ENCODE measurements at places on chromosomes 11 and 22. TPM values are rescaled to one million over a fixed set of nuclear protein-coding genes. Genes with fewer than 3 reads are reported as not detected.

DNA sequence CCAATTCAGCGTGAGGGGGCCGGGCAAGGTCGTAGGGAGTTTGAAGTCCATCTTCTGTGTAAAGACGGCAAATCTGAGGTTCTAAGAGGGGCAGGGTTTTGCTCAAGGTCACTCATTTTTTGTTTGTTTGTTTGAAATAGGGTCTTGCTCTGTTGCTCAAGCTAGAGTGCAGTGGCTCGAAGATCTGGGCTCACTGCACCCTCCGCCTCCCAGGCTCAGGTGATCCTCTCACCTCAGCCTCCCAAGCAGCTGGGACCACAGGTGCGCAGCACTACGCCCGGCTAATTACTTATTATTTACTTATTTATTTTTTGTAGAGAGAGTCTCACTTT lies 355 bp upstream of the AP1B1 start:
- H3K27me3 ChIP-seq, result no peaks in the 10 kb centered on the region
- H3K4me3 ChIP-seq, result peak overlapping the region; percentile 79
- peak overlapping the region; percentile 90 for H3K27ac ChIP-seq
- no peaks in the 10 kb centered on the region for H3K36me3 ChIP-seq
- H3K4me1 ChIP-seq, result peaks cover 53% of the 10 kb centered on the region

ACER3 gene
- 3.7 TPM for polyA plus RNA-seq

DNA sequence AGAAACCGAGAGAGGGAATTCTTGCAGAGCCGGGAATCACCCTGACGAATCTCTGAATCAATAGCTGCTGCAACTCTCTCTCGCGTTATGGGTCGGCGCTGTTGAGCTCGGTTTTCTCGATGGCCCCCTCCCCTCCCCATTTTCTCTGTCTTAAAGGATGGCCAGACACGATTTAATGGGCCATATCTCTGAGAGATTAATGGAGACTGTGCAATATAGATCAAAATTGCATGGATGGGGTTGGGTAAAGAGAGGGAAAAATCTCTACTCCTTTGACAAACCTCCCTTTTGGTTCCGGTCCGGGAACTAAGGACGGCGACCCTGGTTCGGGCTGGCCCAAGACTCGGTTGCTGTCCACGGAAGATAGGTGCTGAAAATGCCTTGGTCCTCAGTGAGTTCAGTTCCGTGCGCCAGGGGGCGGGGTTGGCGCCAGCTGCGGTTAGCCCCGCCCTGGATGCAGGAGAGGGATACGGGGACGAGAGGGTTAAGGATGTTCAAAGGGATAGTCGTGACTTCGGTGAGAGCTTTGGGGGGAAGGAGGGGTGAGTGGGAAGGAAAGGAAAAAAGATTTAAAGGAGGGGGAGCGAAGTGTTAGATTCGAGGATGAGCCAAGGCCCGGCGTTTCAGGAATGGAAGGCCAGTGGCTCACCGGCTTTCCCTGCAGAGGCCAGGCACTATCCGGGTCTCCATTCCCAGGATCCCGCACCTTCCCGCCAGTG lies 103.6 kb upstream of the HSD17B12 start:
- no peaks in the 10 kb centered on the region for H3K36me3 ChIP-seq
- no peak for DNase-seq
- no peak overlapping the region for H3K27ac ChIP-seq
- peaks cover 64% of the 10 kb centered on the region for H3K4me1 ChIP-seq
- H3K4me3 ChIP-seq, result no peak overlapping the region

SLC22A8 gene
- not detected for polyA plus RNA-seq

DNA sequence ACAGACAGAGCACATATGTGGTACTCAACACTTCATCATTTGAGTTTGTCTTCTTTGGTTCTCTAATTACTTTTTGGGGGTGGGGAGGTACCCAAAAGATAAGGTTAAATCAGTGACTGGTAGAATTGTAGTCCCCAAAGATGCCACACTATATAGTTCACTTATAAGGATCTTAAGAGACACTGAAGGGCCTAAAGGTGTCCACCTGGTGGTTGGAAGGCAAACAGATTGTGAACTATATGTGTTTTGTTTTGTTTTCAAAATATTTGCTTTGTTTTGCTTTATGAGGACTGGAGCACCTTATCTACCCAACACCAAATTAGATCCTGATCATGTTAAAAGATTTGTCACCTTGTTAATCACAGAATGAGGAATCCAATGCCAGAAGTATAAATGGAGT lies 136.1 kb downstream of the DCDC1 start:
- no peaks in the 10 kb centered on the region for H3K4me1 ChIP-seq
- H3K36me3 ChIP-seq, result no peaks in the 10 kb centered on the region
- H3K27me3 ChIP-seq, result no peaks in the 10 kb centered on the region

GRCh38 chr11:12260731-12261521 lies 116.4 kb upstream of the PARVA start:
- peaks cover 66% of the 10 kb centered on the region for H3K36me3 ChIP-seq
- H3K27me3 ChIP-seq, result no peaks in the 10 kb centered on the region
- DNase-seq, result no peak
- no peak overlapping the region for H3K4me3 ChIP-seq

GRCh38 chr11:76314741-76315090 lies 66.2 kb downstream of the THAP12 start:
- H3K4me1 ChIP-seq, result no peaks in the 10 kb centered on the region
- no peak overlapping the region for H3K4me3 ChIP-seq
- no peaks in the 10 kb centered on the region for H3K36me3 ChIP-seq

DNA sequence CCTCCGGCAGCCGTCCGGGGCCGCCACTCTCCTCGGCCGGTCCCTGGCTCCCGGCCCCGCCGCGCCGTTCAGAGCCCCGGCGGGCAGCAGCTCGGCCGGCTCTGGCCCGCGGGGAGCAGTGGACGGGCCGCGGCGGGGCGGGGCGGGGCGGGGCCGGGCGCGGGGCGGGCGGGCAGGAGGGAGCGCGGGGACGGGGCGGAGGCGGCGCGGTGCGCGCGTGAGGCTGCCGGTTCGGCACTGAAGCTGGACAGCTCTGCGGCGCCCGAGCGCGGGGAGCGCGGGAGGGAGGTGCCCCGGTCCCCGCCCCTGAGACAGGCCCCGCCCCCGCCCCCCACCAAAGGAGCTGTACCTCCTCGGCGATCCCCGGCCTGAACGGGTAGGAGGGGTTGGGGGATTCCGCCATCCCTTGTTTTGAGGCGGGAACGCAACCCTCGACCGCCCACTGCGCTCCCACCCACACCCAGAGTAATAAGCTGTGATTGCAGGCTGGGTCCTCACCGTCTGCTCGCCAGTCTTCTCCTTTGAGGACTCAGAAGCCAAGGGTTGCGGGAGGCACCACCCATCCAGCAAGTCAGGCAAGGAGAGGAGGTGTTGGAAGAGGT lies at the start of gene DRD2:
DRD2 (minus strand) TSS at position 239 of the 602 bp plus-strand sequence. CDS start 50,747 bp downstream, outside the sequence.
- peaks cover 4% of the 10 kb centered on the region for H3K4me1 ChIP-seq
- no peak for DNase-seq
- H3K27me3 ChIP-seq, result peaks cover 97% of the 10 kb centered on the region
- H3K36me3 ChIP-seq, result no peaks in the 10 kb centered on the region
- H3K4me3 ChIP-seq, result no peak within 1 kb of the TSS

THY1 gene
- 6.1 TPM for polyA plus RNA-seq

DNA sequence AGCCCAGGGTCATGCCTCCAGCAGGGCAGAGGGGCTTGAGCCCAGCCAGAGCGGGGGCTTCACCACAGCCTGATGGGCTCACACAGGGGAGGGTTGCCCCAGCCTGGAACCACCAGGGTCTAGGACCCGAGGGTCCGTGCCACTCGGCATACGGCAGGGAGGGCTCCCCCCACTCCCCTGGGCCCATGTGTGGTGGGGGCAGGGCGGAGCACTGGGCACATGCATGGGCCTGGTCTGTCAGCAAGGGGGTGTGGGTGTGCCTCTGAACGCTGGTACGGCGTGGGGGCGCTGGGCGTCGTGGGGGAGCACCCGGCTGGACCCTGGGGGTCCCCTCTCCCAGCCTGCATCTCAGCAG lies 29.3 kb downstream of the MOB2 start:
- H3K4me3 ChIP-seq, result no peak overlapping the region
- H3K4me1 ChIP-seq, result peaks cover 10% of the 10 kb centered on the region
- H3K27me3 ChIP-seq, result no peaks in the 10 kb centered on the region
- DNase-seq, result no peak
- H3K36me3 ChIP-seq, result no peaks in the 10 kb centered on the region

OR4S1 gene
- polyA plus RNA-seq, result not detected

- peaks cover 77% of the 10 kb centered on the region for H3K27me3 ChIP-seq
- H3K27ac ChIP-seq, result no peak overlapping the region
- no peak for DNase-seq
Observed at GRCh38 chr11:69721106-69721505, 17.3 kb upstream of the FGF19 start.

TMEM138 gene
- polyA plus RNA-seq, result 42.3 TPM

GRCh38 chr11:8908099-8908498 lies 2.9 kb upstream of the AKIP1 start:
- H3K4me1 ChIP-seq, result peaks cover 16% of the 10 kb centered on the region
- no peak for DNase-seq
- H3K36me3 ChIP-seq, result no peaks in the 10 kb centered on the region
- peak overlapping the region; percentile 29 for H3K27ac ChIP-seq

GRCh38 chr22:17007852-17008731 lies at the start of gene GAB4:
TSS of gene GAB4 (minus strand) at chr22:17008222. CDS start at chr22:17008114, 108 bp downstream.
- no peak within 1 kb of the TSS for H3K27ac ChIP-seq
- H3K4me1 ChIP-seq, result no peaks in the 10 kb centered on the region
- no peak within 1 kb of the TSS for H3K4me3 ChIP-seq
- no peaks in the 10 kb centered on the region for H3K36me3 ChIP-seq

EMSY gene
- 6.8 TPM for polyA plus RNA-seq

GRCh38 chr11:119179983-119180382 lies 5.3 kb upstream of the NHERF4 start:
- peaks cover 23% of the 10 kb centered on the region for H3K36me3 ChIP-seq
- no peak overlapping the region for H3K27ac ChIP-seq
- DNase-seq, result no peak
- H3K4me3 ChIP-seq, result no peak overlapping the region
- no peaks in the 10 kb centered on the region for H3K27me3 ChIP-seq

DNA sequence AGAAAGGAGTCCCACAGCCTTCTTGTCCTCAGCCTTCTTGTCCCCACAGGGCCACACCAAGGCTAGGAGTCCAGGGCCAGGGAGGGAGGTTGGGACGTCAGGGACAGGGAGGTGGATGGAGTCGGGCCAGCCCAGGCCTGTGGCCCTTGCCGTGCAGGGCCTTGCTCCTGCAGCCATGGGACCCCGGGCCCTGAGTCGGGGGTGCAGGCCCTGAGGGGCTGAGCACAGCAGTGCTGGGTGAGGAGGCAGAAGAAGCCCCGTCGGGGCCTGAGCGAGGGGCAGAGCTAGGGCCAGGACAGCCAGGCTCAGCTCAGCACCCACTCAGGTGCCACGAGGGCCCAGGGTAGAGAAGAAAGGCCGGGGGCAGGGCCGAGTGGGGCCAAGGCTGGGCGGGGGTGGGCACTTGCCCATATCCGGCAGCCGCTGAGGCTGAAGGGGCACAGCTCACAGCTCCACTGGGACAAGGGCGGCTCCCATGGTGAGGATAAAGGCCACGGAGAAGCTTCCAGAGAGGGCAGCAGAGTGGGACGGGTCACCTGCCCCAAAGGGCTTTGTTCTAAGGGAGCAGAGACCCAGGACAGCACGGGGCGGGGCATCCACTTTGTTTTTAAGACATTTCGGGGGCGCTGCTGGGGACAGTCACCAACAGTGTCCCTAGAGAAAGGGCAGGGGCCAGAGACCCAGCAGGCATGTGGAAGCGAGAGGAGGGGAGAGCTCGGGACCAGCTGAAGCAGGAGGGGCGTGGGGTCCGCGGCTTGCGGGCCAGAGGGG lies 3.6 kb downstream of the MLC1 start:
- peaks cover 14% of the 10 kb centered on the region for H3K4me1 ChIP-seq
- peak; percentile 47 for DNase-seq
- H3K27me3 ChIP-seq, result no peaks in the 10 kb centered on the region
- H3K27ac ChIP-seq, result no peak overlapping the region
- H3K36me3 ChIP-seq, result no peaks in the 10 kb centered on the region

IL18BP gene
- polyA plus RNA-seq, result 18.2 TPM

DNA sequence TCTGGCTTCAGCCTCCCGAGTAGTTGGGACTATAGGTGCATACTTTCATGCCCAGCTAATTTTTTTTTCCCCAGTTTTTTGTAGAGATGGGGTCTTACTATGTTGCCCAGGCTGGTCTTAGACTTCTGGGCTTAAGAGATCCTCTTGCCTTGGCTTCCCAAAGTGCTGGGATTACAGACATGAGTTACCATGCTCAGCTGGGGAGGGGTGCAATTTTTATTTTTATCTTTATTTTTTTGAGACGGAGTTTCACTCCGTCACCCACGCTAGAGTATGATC lies 49.7 kb upstream of the A4GALT start:
- no peaks in the 10 kb centered on the region for H3K36me3 ChIP-seq
- H3K4me3 ChIP-seq, result no peak overlapping the region

DNA sequence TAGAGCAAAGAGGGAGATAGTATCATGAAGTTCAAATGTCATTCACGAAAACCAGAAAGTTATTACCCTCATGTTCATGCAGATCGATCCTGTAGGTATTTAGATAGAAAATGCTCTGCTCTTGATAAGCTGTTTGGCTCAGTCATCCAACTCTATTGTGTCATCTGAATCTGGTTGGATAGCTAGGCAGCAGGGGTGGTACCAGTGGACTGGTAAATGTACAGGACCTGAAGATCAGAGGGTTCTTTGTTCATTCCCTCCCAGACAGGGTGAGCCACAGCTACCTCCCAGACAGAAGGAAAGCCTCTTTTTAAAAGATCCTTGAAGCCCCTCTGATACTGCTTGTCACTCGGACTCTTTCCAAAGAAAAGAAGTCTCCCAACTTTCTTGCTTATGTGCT lies 29.8 kb upstream of the DRD2 start:
- H3K4me3 ChIP-seq, result no peak overlapping the region
- no peaks in the 10 kb centered on the region for H3K36me3 ChIP-seq
- H3K4me1 ChIP-seq, result no peaks in the 10 kb centered on the region
- DNase-seq, result no peak
- H3K27ac ChIP-seq, result no peak overlapping the region

DNA sequence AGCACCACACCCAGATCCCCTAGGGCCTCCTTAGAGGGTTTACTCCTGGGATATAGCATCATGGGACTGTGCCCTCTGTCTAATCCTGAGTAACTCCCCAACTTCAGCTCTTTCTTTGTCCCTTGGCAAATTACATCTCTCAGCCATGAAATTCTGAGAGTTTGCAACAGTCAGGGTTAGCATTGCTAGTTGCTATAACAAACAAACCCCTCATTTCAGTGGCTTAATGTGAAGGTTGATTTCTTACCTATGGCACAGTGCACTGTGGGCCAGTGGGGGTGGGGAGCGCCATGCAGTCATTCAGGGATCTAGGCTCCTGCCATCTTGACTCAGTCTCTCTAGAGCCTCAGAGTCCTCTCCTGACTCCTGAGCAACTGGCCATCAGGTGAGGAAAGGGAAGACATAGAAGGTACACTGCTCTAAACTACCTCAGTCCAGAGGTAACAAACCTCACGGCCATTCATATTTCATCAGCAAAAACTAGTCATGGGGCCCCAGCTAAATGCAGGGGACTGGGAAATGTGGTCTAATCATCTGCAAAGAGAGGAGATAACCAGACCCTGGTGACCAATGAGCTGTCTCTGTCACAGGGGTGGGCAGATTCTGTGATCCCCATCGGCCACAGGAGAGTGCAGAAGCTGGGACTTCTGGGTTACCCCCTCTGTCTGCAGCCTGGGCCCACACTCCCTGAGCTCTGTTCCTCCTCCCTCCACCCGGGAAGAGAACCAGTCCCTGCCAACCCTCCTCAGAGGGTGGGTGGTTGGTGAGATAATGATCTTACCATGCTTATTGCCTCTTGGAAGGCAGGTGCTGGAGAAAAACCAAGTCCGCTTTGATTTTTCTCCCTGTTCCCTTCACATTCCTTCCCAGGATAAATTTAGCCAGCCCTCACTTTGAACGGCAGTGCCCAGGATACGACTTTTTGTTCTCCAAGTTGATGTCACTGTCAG lies 17.5 kb downstream of the PRG3 start:
- no peak overlapping the region for H3K4me3 ChIP-seq
- H3K4me1 ChIP-seq, result no peaks in the 10 kb centered on the region
- DNase-seq, result no peak
- no peaks in the 10 kb centered on the region for H3K36me3 ChIP-seq

Data from spleen (tissue), 13 donors.